ENCODE measurements at places on chromosomes 4 and X.

- no peak for DNase-seq
Observed at GRCh38 chr4:4269331-4269731, 20.6 kb downstream of the LYAR start.

DNA sequence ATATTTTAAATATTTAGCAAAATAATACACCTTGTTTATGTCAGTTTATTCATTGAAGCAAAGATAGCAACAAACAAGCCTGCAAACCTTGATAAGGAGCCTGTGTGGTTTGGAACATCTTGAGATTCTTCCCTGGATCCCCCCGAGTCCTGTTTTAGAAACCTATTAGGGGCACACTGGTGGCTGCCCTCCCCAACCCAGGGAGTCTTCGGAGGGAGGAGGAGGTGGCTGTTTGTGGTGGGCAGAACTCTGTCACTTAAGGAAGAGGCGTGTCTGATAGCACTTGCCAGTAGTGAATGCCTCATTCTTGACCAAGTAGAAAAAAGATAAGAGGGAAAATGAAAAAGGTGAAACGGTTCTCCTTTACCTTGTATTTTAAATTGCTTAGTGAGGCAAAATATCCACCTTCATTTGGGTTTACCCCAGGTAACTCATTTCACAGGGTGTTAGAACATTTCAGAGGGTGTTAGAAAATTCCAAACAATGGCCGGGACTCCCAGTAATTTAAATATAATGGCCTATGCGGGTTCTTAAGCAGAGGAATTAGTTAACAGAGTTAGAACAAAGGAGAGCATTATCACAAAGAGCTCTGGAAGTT lies 10.4 kb downstream of the KIT start:
- DNase-seq, result no peak

GRCh38 chr4:122132891-122133290 lies 19.2 kb upstream of the BLTP1 start:
- DNase-seq, result no peak

GRCh38 chr4:113790478-113790877 lies 28.9 kb upstream of the CAMK2D start:
- DNase-seq, result no peak

- no peak for DNase-seq
Observed at GRCh38 chr4:27245216-27245615, 384.6 kb downstream of the STIM2 start.

GRCh38 chr4:123304151-123304964 lies 92.2 kb upstream of the SPRY1 start:
- DNase-seq, result no peak

GRCh38 chr4:141004823-141005222 lies 128.4 kb downstream of the RNF150 start:
- no peak for DNase-seq

DNA sequence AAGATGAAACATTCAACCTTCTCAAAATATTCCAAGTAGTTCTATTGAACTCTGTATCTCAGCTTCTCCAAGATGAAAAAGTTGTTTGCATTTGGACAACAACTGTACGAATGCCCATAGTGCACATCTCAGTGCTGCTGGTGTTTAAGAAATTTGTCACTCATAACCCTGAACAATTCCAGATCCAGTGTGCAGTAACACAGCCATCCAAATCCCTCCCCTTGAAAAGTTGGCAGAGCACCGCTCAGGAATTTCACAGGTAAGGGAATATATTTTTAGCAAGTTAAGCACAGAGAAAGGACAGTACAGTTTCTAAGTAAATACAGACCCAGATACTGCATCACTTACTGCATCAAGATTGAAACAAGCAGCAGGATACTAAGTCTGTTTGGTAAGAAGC lies 104.7 kb downstream of the CNOT6L start:
- DNase-seq, result no peak
